Stimulated activated CD4-positive, alpha-beta T cell treated with anti-CD3 and anti-CD28 coated beads, Interleukin-12 subunit alpha, Interleukin-12 subunit beta, amount 100 ng/mL, for 4 hours (primary cell): ENCODE measurements at places on chromosomes 5 and 9.

GRCh38 chr5:29054282-29054681, 2015.9 kb upstream of the CDH9 start:
- no peak for DNase-seq

DNA sequence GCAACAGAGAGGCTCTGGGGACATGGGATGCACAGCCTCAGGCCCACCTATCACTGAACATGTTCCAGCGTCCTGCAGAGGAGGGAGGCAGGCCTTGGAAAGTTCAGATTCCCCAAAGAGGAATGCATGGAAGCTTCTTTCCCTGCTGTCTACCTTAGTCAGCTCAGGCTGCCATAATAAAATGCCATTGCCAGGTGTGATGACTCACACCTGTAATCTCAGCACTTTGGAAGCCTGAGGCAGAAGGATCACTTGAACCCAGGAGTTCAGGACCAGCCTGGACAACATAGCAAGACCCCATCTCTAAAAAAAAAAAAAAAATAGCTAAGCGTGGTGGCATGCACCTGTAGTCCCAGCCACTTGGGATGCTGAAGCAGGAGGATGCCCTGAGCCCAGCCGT, 24.5 kb upstream of the TOR1B start:
- DNase-seq, result no peak

DNA sequence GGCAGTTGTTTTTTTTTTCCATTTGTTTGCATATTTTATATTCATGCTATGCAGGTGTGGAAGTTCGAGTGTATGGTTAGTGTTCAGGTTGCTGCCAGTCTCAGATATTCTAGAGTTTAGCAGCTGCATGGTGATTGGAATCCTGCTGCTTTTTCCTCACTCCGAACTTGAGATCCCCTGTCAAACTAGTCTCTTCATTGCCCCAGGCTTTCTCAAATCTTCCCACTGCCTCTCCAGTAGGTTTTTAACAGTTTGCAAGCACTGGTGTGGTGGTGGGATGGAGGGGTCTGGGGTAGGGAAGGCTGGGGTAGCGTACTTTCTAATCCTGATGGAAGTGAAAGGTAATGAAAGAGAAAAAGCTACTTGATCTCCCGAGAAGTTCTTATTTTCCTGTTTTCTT, 112.9 kb downstream of the CHSY3 start:
- DNase-seq, result no peak

DNA sequence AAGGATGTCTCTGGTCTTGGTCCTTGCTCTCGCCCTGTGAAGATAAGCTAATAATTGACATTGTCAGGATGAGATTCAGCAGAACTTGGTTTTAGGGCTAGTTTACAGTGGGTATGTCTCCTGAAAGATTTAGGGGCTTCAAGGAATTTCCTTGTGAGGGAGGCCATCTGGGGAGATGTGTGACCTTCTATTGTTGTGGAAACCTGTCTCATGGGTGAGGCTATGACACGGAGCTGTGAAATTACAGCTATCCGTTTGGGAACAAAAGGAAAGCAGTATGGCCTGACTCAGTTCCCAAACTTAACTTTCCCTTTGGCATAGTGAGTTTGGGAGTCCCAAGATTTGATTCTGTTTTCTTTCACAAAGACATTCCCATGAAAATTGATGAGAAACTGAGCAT, 142.0 kb downstream of the PARP8 start:
- DNase-seq, result no peak
